ENCODE measurements at places on chromosomes 3 and 15. TPM values are rescaled to one million over a fixed set of nuclear protein-coding genes. Genes with fewer than 3 reads are reported as not detected.

DNA sequence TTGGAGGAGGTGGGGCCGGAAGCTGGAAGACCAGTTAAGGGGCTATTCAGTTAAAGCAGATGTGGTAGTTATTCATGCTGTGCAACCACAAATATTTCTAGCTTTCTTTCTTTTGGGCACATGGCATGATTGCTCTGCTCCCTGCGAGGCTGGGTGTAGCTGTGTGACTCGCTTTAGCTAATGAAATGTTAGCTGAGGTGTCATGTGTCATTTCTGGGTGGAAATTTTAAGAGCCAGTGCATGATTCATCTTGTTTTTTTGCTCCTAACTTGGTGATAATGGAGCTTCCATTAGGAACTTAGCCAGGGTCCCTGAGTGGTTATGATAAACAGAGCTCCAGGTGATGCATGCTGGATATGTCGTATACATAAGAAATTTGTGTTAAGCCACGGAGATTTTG is 300.6 kb downstream of the SATB1 start:
- no peak for DNase-seq
- H3K36me3 ChIP-seq = no peaks in the 10 kb centered on the region
- no peaks in the 10 kb centered on the region for H3K4me1 ChIP-seq
- no peak overlapping the region for H3K27ac ChIP-seq
- H3K27me3 ChIP-seq = no peaks in the 10 kb centered on the region
- H3K4me3 ChIP-seq = no peak overlapping the region

- H3K4me3 ChIP-seq = no peak overlapping the region
- no peaks in the 10 kb centered on the region for H3K36me3 ChIP-seq
- H3K4me1 ChIP-seq = no peaks in the 10 kb centered on the region
- no peak overlapping the region for H3K27ac ChIP-seq
- DNase-seq = no peak
These were observed 34.0 kb downstream of the LYZL4 start for GRCh38 chr3:42376344-42376798.

Gene GAP43
- total RNA-seq = not detected

DNA sequence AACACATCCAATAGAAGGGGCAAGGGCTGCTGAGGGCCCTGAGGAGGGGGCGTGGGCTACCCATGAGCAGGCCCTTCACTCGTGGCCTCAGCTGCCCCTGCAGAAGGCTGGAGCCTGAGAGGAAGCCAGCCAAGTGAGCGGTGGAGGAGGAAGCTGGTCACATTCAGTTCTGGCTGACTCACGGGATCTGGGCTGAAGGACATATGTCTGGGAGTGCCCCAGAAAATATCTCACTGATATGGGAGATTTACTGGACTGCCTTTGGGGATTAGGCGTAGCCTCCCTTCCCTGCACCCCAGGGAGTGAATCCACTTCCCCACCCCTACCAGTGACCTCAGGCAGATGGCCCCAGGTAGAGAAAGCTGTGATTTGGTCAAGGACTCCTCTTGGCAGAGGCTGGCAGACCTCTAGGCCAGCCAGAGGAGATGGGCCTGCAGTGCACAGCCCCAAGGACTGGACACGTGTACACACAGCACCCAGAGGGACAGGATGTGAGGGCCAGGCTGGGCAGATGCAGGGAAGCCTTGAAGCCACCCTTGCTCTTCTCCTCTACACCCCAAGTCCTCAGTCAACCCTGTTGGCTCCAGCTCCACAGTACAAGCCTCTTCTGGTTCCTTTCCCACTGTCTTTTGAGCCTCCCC is 14.2 kb upstream of the ANKDD1A start:
- no peak overlapping the region for H3K4me3 ChIP-seq
- H3K27me3 ChIP-seq = no peaks in the 10 kb centered on the region
- no peak overlapping the region for H3K27ac ChIP-seq
- H3K4me1 ChIP-seq = peaks cover 65% of the 10 kb centered on the region
- peak; percentile 62 for DNase-seq

Gene TTLL13
- 0.63 TPM for total RNA-seq

DNA sequence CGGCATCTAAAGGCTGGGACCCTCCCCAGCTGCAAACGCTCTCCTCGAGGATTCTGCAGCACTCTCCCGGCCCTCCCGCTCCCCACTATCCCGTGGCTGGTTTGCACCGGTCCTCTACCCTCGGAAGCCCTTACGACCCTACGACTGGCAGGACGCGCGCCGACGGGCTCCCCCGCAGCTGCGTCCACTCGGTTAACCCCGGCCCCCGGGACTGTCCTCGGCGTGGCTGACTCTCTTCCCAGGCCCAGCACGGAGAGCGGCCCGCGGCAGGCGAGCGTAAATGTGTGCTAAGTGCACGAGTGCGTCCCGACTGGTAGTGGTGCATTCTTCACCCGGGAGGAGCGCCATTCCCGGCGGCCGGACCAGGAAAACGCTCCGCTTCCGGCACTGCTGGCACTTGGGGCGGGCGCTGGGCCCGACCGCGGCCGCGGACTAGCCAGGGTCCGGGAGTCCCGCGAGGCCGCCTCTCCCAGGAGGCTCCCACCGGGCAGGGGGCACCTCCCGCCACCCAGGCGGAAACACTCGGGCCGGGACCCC is 508 bp downstream of the GORASP1 start:
- peaks cover 6% of the 10 kb centered on the region for H3K36me3 ChIP-seq
- DNase-seq = peak; percentile 40
- H3K27ac ChIP-seq = peak overlapping the region; percentile 56
- H3K4me1 ChIP-seq = peaks cover 56% of the 10 kb centered on the region
- peak overlapping the region; percentile 96 for H3K4me3 ChIP-seq

DNA sequence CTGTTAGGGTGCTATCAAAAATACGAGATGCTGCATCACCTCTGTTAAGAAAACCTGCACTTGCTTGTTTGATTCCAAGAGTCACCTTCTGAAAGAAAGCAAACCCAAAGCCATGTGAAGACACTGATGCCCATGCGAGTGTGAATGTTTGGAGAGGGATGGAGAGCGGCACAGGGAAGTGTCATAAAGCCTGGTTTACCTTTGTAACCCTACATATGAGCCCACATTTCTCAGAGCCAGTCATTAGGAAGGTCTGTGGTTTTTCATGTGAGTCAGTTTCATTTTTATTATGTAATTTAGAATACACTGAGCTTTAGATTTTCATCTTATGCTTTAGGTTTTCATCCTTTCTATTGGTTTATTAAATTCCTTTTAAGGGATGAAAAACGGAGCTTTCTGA is 896.8 kb downstream of the ROBO1 start:
- H3K27me3 ChIP-seq = no peaks in the 10 kb centered on the region
- H3K4me3 ChIP-seq = no peak overlapping the region
- no peaks in the 10 kb centered on the region for H3K4me1 ChIP-seq
- no peak overlapping the region for H3K27ac ChIP-seq
- H3K36me3 ChIP-seq = no peaks in the 10 kb centered on the region

DNA sequence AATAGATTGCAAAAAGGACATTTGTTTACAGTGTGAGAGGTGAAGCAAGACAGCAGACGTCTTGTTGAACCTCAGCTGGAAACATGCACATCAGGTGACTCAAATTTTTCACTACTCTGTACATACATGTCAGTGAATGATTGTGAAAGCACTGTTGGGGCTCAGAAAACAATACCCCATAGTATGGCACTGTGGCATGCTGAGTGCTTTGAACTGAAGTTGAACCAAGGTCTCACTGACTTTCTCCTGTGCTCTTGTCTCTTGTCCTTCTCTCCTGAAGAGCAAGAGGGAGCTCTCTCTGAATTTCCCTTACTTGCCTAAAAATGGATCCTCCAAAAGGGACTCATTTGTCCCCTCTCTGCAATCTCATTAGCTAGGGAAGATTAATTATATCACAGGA is 24.5 kb upstream of the NEDD4 start:
- no peak for DNase-seq
- no peaks in the 10 kb centered on the region for H3K36me3 ChIP-seq
- H3K4me1 ChIP-seq = no peaks in the 10 kb centered on the region

- no peaks in the 10 kb centered on the region for H3K27me3 ChIP-seq
- H3K4me3 ChIP-seq = no peak overlapping the region
- DNase-seq = no peak
- H3K27ac ChIP-seq = no peak overlapping the region
These were observed 21.5 kb downstream of the MAP2K1 start for GRCh38 chr15:66408254-66408653.
